Stimulated activated effector memory CD8-positive, alpha-beta T cell treated with anti-CD3 and anti-CD28 coated beads, Interleukin-12 subunit alpha, Interleukin-12 subunit beta, amount 100 ng/mL, for 72 hours (primary cell): ENCODE measurements at places on chromosomes 5 and 9.

GRCh38 chr9:63817622-63818518 is 1467.1 kb downstream of the FOXD4L5 start:
- DNase-seq = peak; percentile 80

DNA sequence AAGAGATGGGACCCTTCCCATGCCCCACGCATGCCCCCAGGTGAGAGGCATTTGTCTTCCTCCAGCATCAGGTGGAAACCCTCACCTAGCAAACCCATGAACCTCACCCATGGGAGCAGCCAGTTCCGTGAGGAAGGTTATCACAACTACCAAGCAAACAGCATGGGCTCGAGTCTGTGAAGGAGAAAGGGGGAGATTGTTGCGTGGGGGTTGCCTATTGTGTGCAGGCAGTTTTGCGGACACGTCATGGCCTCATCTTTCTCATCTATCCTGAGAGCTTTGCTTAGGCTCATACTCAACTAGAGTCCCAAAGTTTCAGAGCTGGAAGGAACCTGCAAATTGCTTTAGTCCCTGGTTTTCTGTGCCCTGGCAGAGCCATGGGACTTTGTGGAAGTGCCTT is 73.6 kb upstream of the TGFBR1 start:
- no peak for DNase-seq

DNA sequence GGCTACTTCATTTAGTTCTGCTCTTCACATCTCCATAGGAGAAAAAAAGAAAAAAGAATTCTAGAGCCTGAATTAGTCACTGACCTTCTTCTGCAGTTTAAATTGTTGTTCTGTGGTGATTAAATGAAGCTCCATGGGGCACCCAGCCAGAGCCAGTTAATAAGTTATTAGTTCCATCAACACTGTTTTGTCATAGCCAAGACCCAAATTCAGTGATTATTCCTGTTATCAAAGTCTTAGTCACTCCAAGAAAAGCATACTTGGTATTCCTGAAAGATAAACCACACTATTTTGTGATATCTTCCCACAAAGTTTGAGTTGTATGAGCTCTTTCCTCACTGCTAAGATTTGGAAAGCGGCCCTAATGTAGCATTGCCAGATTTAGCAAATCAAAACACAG is 134.8 kb upstream of the RGMB start:
- no peak for DNase-seq

DNA sequence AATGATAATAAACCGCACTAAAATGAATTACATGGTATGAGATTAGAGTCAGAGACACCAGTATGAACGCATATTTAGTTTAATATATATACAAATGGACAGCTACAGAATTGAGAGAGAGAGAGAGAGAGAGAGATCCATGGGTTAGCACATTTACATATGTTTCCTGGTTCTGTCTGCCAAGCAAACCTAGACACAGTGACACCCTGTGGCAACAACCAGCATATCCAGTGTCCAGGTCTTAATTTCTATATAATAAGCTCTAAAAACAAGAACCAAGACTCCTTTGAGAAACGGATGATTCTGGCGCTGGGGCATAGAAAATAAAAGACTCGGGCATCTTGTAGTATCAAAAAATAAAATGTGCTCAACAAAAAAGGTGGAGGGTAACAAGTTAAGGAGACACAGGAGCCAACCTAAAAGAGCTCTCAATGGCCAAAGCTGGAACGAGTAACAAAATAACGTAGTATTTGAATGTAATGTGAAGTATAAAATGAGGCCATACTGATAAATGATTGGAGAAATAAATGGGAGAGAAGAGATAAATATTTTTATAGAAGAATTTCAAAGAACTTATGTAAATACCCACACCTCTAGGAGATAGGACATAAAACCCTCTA is 84.5 kb downstream of the RFX3 start:
- DNase-seq = no peak

DNA sequence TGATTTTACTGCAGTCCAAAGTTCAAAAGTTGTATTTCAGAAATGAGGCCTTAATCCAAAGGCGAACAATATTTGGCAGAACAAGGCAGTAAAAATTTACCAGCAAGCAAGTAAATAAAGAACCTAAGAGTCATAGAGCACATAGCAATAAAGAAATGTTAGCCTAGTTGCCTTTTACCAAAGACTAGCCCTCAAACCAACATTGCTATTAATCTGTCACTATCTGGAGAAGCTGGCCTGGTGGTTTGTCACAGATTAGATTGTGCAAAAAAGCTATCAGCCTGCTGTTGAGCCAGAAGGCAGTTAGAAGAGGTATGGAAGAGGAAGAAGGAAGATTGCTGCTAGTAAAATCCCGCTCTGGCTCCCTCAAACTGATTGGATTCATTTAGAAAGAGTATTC is 304.7 kb upstream of the KLF4 start:
- no peak for DNase-seq
